Lung (tissue), 17 donors: ENCODE measurements at places on chromosomes 4 and X.

DNA sequence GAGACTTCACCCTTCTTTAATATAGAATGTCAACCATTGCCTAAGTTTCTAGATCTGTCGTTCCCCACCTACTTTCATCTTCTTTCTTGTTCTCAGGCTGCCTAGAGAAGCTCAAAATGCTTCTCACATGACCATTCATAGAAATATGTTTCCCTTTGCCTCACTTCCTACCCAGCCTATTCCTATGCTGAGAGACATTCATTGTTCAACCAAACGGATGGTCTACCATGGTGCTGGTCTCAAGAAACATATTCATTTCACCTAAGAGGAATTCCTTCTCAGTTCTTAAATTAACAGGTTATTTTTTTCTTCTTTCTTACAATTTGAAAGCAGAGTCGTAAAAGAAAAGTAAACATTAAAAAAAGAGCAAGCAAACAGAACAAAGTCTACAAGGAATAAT, 20.3 kb upstream of the SLC7A11 start:
- H3K27ac ChIP-seq, result no peak overlapping the region
- H3K36me3 ChIP-seq, result no peaks in the 10 kb centered on the region
- no peaks in the 10 kb centered on the region for H3K27me3 ChIP-seq
- no peak for DNase-seq
- H3K4me1 ChIP-seq, result peaks cover 4% of the 10 kb centered on the region

DNA sequence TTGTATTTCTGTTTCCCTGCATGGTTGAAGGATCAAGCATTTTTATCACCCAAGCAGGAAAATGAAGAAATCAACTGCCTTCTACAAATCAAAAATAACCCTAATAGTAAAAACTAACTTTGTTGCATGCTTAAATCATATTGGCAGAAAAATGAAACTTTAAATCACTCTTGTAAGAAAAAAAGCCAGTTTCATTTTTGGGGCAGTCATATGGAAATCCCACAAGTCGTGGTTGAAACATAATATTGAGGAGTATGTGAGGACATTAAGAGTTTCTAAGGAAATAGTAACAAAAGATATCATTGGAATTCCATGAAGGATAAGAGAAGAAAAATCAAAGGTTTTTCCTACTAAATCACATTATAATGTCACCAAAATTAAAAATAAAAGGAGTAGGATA, 8.4 kb downstream of the TEC start:
- no peaks in the 10 kb centered on the region for H3K27me3 ChIP-seq
- DNase-seq, result no peak
- H3K4me3 ChIP-seq, result no peak overlapping the region
- H3K27ac ChIP-seq, result no peak overlapping the region
- H3K36me3 ChIP-seq, result no peaks in the 10 kb centered on the region

DNA sequence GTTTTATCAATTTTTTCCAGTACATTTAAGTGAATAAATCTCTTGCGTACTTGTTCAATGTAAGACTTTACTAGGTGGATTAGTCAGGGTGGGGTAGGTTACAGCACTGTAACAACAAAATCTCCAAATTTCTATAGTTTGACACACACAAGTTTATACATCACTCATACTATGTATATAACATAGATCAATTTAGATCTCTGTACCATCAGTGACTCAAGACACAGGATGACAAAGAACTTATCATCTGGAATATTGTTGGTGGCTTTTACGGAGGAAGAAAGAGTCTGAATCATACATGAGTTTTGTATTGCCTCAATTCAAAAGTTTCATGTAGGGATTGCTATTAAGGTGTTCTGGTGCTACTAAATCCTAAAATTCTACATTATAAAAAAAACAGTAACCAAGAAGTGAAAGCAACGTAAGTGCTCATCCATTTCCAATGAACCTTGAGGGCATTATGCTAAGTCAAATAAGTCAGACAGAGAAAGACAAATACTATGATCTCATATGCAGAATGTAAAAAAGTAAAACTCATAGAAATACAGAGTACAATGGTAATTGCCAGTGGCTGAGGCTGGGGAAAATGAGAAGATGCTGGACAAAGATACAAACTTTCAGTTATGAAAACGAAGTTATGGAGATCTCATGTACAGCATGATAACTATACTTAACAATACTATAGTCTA, 98.0 kb upstream of the DKK2 start:
- H3K27me3 ChIP-seq, result no peaks in the 10 kb centered on the region
- H3K27ac ChIP-seq, result no peak overlapping the region
- no peaks in the 10 kb centered on the region for H3K36me3 ChIP-seq

DNA sequence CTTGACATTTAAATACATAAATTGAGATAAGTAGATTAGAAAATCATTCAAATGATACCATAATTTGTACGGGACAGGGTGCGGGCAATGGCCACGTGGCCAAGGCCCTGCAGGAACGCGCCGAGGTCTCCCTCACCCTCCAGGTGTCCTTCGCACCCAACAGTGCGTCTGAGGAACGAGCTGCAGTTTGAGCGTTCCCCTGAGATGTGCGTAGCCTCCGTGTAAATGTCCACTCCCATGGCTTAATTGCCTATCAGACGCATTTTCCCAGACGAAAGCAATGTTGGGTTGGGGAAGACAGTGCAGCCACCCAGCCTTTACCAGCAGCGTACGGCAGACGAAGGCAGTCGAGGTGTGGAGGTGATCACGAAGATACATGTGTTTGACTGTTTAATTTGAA, 56.4 kb downstream of the CPLX1 start:
- H3K27ac ChIP-seq, result no peak overlapping the region
- H3K36me3 ChIP-seq, result peaks cover 33% of the 10 kb centered on the region
- no peak for DNase-seq
- H3K27me3 ChIP-seq, result no peaks in the 10 kb centered on the region
- no peak overlapping the region for H3K4me3 ChIP-seq
